ENCODE measurements at places on chromosomes 2 and 18.

GRCh38 chr2:29060441-29060840 is 13.9 kb downstream of the PCARE start:
- no peak overlapping the region for H3K27ac ChIP-seq
- no peaks in the 10 kb centered on the region for H3K27me3 ChIP-seq
- no peaks in the 10 kb centered on the region for H3K36me3 ChIP-seq
- DNase-seq: no peak
- H3K4me3 ChIP-seq: no peak overlapping the region
- peaks cover 2% of the 10 kb centered on the region for H3K4me1 ChIP-seq

- no peaks in the 10 kb centered on the region for H3K4me1 ChIP-seq
- no peak for DNase-seq
These were observed 1004.5 kb downstream of the SOCS6 start for GRCh38 chr18:71293322-71293721.

- no peaks in the 10 kb centered on the region for H3K4me1 ChIP-seq
- no peak overlapping the region for H3K4me3 ChIP-seq
These were observed 14.6 kb downstream of the TNS1 start for GRCh38 chr2:217988014-217988839.

- no peak overlapping the region for H3K4me3 ChIP-seq
- no peaks in the 10 kb centered on the region for H3K4me1 ChIP-seq
- no peak for DNase-seq
- no peak overlapping the region for H3K27ac ChIP-seq
These were observed 75.9 kb downstream of the VRK2 start for GRCh38 chr2:58122540-58122939.

GRCh38 chr2:237774811-237775553 is 23.6 kb upstream of the RBM44 start:
- peaks cover 2% of the 10 kb centered on the region for H3K4me1 ChIP-seq
- peak overlapping the region; percentile 45 for H3K27ac ChIP-seq
- peaks cover 74% of the 10 kb centered on the region for H3K36me3 ChIP-seq
- DNase-seq: peak; percentile 51
- H3K4me3 ChIP-seq: no peak overlapping the region
- H3K27me3 ChIP-seq: no peaks in the 10 kb centered on the region

DNA sequence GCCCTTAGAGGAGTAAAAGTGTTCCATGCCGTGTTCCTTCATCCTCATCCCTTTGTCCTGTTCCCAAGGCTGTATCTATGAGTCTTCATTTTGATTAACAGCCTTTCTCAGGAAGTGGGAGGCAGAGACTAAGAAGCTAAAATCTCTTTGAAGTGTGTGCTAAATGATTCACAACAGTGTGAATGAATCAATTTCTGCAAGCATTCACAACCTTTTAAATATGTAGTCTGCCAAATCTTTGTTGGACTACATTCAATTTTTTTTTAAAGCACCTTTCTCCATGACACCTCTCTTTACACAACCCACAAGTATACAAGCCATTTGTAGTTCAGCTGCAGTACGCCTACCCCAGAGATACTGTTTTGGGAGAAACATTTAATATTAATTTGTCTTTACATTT is 408.6 kb upstream of the FANCL start:
- H3K36me3 ChIP-seq: no peaks in the 10 kb centered on the region
- no peak overlapping the region for H3K27ac ChIP-seq
- peaks cover 2% of the 10 kb centered on the region for H3K27me3 ChIP-seq
- no peaks in the 10 kb centered on the region for H3K4me1 ChIP-seq
- no peak overlapping the region for H3K4me3 ChIP-seq
- DNase-seq: no peak

DNA sequence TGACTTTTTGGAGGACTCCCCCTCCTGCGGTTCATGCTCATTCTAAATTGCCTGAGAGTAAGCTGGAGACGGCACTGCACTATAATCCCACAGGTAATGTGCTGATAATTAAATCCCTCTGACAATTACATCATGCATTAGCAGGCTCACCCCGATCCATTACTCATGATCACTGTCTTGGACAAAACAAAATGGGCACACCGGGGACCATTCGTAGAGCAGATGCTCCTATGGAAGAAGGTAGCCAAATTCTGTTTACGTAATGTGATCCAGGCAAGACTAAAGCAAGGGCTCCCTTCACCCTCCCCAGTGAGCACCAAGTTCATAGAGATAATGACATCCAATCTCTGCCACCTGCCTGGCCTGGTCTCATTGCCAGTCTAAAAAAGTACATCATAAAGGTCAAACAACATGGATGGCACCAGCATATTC is 657.1 kb upstream of the SOX11 start:
- H3K27ac ChIP-seq: no peak overlapping the region
- H3K27me3 ChIP-seq: no peaks in the 10 kb centered on the region
- H3K36me3 ChIP-seq: no peaks in the 10 kb centered on the region
- no peaks in the 10 kb centered on the region for H3K4me1 ChIP-seq
- H3K4me3 ChIP-seq: no peak overlapping the region
- no peak for DNase-seq

DNA sequence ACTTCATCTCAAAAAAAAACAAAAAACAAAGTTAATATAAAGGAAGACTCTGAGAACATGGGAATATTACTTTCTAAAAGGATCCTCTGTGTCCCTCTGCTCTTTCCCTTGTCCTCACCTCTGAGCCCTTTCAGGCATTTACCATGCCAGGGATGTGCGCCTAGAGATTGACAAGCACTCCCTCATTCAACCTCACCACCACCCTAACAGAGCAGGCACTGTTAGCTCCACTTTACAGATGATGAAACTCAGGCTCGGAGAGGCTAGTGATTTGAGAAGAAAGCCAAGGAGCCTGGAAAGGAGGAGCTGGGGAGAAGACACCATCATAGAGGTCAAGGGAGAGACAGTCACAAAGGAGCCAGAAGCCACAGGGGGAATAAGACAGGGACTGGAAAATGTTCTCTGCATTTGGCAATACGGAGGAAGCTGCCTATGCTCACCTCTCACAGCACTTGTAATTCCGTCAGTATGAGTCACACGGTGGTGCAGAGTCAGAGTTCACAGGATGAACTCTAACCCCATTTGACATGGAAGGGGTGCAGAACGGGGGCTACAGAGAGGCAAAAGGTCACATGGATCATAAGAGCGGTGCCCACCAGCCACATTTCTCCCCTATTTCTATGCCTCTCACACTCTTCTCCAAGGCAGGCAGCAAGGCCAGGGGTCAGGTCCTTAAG is 101.8 kb upstream of the NFU1 start:
- H3K27ac ChIP-seq: no peak overlapping the region
- peaks cover 70% of the 10 kb centered on the region for H3K36me3 ChIP-seq
- H3K4me1 ChIP-seq: peaks cover 17% of the 10 kb centered on the region
- H3K4me3 ChIP-seq: no peak overlapping the region

DNA sequence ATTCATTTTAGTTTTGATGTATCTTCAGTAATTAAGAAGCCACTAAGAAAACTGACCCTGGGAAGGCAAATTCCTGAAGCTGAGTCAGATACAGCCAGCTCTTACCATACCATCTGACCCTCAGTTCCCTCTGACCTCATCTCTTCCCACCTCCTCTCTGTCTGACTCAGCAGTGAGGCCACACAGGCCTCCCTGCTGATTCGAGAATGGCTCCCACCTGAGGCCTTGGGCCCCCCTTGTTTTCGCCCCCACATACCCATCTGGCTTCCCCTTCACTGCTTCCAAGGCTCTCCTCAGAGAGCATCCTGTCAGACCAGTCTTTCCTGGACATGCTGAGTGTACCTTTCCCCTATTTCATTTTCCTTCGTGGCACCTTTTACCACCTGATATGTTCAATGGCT is 71.0 kb upstream of the CYP1B1 start:
- no peaks in the 10 kb centered on the region for H3K36me3 ChIP-seq
- no peak overlapping the region for H3K4me3 ChIP-seq
- peaks cover 10% of the 10 kb centered on the region for H3K4me1 ChIP-seq
- H3K27ac ChIP-seq: no peak overlapping the region
- no peak for DNase-seq
- H3K27me3 ChIP-seq: peaks cover 10% of the 10 kb centered on the region

DNA sequence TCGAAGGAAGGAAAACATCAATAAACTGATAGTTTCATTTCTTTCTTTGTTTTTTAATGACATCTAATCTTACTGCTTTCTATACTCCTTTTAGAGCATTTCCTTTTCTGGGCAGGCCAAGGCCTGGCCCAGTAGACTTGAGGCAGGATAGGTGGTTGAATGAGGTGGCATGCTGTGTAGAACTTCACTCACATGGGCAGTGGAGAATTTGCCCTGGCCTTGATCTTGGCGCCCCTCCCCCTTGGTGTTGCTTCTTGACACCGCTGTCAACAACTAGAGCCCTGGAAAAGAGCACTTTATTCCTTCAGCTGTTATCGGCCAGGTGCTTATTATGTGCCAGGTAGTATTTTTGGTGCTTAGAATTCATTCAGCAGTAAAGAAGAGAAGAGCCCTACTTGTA is 37.4 kb downstream of the XRCC5 start:
- H3K27me3 ChIP-seq: no peaks in the 10 kb centered on the region
- H3K4me3 ChIP-seq: no peak overlapping the region
- H3K4me1 ChIP-seq: peaks cover 34% of the 10 kb centered on the region

GRCh38 chr18:45690975-45691815 is 32.8 kb upstream of the SLC14A1 start:
- DNase-seq: peak; percentile 78
- H3K27me3 ChIP-seq: peaks cover 32% of the 10 kb centered on the region
- peaks cover 3% of the 10 kb centered on the region for H3K36me3 ChIP-seq

DNA sequence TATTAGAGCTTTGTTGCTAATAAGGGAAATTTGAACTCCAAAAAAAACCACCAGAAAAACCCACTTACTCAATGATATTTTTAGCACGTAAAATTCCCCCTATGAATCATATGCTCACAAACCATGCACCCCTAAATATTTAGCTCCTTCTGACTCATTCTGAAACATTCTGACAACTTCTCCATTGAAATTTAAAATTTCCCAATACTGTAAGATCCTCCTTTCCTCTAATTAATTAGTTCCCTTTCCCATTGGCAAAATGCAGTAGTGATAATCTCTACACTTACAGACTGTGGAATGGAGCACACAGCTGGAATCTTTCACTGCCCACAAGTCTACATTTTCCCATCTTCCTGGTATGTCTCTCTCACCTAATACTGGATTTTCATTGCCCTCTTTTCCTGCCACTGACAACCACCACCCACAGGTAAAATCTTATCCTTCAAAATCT is 215.8 kb upstream of the ACVR2A start:
- H3K27ac ChIP-seq: no peak overlapping the region
- H3K36me3 ChIP-seq: no peaks in the 10 kb centered on the region
- H3K27me3 ChIP-seq: no peaks in the 10 kb centered on the region
